Right lung (tissue), 10 donors: ENCODE measurements at places on chromosomes 2 and 18. TPM values are rescaled to one million over a fixed set of nuclear protein-coding genes. Genes with fewer than 3 reads are reported as not detected.

BOLL gene
- polyA plus RNA-seq: not detected

ANKRD30BL gene
- 0.81 TPM for polyA plus RNA-seq

CRIM1 gene
- polyA plus RNA-seq: 27.8 TPM

REG3G gene
- polyA plus RNA-seq: not detected

EN1 gene
- 0.18 TPM for polyA plus RNA-seq
